Omental fat pad (tissue), 4 donors: ENCODE measurements at places on chromosomes 13 and 19. TPM values are rescaled to one million over a fixed set of nuclear protein-coding genes. Genes with fewer than 3 reads are reported as not detected.

Gene NKG7
- 4.0 TPM for total RNA-seq

Gene CABP5
- total RNA-seq, result not detected

Gene PPP1R15A
- 105 TPM for total RNA-seq

Gene MBOAT7
- total RNA-seq, result 72.4 TPM

DNA sequence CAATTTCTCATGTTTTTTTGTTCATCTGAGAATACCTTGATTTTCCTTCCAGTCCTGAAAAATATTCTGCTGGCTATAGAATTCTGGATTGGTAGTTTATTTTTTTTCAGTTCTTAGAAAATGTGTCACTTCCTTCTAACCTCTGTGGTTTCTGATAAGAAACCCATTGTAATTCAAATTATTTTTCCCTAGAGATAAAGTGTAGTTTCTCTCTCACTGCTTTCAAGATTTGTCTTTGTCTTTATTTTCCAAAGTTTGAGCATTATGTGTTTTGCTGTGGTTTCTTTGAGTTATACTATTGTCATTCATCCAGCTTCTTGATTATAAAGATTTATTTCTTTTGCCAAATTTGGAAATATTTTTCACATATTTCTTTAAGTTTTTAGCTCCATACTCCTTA lies 324.0 kb upstream of the SPRY2 start:
- no peak for DNase-seq

DNA sequence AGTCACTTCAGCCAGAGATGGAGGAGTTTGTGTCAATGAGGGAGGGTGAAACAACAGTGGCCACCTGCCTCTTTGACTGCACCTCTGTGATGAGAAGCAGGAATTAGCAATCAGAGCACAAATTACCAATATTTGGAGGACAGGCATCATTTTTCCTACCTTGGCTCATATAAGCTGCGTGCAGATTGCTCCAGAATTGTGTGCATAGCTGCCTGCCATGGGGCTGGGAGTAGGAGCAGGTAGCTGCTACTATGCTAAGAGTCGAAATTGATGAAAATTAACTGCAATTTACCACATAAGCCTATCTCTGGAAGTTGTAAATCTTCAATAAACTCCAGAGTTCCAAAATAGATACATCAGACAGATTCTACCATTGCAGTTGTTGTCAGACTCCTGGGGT lies 167.5 kb upstream of the HTR2A start:
- DNase-seq, result no peak

- DNase-seq, result no peak
Observed at GRCh38 chr19:48560095-48560530, 8.1 kb downstream of the SULT2B1 start.

GRCh38 chr19:16112778-16113177 lies 1.1 kb downstream of the RAB8A start:
- DNase-seq, result no peak

DNA sequence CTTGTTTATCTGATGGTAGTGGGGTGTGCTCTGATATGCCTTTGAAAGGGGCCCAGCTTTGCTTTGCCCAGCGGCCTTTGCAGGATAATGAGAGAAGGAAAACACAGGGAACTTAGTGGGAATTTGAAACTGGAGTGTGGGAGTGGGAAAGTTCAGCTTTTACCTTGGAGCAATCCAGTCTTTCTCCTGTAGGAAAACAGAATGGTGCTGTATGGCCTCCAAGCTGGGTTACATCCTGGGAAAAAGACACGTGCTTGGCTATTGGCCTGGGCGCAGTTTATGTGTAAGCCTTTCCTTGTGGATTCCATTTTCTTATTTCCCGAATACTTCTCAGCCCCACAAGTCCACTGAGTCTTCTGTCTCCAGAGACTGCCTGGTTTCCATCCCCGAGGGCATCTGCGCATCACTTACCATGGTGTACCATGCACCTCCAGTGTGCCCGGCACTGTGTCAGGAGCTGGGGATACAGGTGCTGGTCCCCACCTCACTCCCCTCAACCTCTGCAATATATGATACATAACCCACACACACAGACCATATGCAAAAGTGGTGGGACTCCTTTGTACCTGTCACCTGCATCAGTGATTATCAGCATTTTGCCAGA lies 31.5 kb downstream of the ACTN4 start:
- no peak for DNase-seq

DNA sequence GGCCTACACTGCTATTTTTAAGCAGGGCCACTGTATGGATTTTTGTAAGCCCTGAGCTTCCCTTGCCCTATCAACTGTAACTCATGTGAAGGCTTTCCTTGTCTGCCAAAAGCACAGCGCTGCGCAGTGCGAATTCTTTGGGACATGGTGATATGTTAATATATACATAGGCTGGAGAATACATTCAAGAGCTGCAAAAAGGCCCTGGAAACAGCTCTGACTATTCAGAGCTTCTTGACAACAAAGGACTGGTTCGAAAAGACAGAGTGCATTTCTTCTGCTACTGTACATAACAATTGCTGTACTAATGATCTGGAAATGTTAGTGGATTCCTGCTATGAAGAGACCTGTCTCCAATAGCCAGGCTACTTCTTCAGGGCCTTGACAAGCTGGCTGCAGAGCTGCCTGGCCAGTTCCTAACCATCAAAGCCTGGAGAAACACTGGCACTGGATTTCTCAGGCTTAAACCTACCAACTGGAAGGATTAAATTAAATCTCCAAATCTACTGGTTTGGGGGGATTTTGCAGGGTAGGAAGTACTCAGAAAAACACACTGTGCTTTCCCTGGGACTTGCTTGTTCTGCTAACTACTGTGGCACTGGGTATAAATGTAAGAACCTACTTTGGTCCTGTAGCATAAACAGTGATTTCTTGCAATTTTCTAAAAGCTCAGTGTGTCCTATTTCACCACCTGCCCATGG lies 246.9 kb downstream of the DNAJC15 start:
- DNase-seq, result no peak

GRCh38 chr19:42313096-42313839 lies at the start of gene TMEM145:
Gene TMEM145 (plus strand): TSS chr19:42313309. CDS start chr19:42313377, 68 bp downstream.
- no peak for DNase-seq

DNA sequence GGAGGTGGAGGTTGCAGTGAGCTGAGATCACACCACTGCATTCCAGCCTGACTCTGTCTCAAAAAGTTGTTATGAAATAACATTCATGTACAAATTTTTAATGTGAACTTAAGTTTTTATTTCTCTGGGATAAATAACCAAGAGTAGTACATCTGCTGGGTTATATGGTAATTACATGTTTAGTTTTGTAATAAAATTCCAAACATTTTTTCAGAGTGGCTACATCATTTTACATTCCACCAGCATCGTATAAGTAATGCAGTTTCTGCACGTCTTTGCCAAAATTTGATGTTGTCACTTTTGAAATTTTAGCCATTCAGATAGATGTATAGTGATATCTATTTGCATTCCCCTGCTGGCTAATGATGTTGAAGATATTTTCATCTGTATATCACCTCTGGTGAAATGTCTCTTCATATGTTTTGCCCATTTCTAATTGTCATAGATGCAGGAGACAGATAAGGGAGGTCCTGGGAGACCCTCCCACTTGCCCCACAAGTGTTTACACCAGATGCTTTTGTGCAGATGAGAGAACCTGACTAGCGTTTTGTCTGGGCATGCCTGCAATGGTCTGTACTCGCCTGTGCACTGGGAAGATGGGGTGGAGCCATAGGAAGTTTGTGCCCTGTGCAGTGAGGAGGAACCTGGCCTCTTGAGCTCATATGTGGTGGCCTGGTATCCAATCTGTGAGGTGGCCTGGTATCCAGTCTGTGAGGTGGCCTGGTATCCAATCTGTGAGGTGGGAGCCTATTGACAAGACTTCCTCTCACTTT lies 12.7 kb upstream of the KBTBD6 start:
- no peak for DNase-seq

GRCh38 chr19:2240881-2241760 lies 4.5 kb downstream of the SF3A2 start:
- no peak for DNase-seq

DNA sequence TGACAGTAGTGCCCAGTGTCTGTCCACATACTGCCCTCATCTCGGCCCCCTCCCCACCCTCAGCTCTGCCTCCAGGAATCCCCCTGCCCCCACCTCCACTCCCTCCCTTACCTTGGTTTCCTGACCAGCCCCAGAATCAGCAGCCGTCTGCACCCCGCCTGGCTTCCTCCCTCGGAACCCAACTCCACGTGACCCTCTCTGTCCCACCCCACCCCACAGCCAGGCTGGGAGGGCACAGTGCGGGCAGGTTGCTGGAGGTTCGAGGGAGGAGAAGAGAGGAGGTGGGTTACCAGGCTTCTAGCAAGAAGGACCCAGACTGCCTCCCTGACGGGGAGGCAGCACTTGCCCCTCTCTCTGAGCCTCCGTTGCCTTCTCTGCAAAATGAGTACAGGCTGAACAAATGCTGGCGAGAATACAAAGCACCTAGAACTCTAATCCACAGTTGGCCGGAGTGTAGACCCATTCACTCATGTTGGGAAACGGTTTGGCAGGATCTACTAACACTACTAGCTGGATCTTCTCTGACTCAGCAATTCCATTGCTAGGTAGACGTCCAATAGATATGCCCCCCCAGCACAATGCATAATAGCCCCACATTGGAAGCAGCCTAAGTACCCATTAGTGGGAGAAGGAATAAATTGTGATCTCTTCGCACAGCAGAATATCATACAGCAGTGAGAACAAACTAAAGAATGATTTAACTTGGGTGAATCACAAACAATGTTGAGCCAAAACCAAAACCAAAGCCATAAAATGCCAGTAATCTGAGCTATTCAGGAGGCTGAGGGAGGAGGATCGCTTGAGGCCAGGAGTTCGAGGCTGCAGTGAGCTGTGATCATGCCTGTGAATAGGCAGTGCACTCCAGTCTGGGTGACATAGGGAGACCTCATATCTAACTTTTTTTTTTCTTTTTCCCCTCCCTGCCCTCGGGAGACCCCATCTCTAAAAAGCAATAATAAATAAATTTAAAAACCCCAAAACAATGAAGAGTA lies at the start of gene RASAL3:
Gene RASAL3 (minus strand): TSS at position 151 of the 992 bp plus-strand sequence. CDS start 186 bp downstream, outside the sequence.
- no peak for DNase-seq
